ENCODE measurements at places on chromosomes 2 and 18. TPM values are rescaled to one million over a fixed set of nuclear protein-coding genes. Genes with fewer than 3 reads are reported as not detected.

Gene OR6B3
- not detected for total RNA-seq

Gene KLHL30
- total RNA-seq, result 0.33 TPM

GRCh38 chr2:200348897-200349563 lies 42.5 kb downstream of the SPATS2L start:
- DNase-seq, result no peak

Gene NT5C1B
- total RNA-seq, result not detected

DNA sequence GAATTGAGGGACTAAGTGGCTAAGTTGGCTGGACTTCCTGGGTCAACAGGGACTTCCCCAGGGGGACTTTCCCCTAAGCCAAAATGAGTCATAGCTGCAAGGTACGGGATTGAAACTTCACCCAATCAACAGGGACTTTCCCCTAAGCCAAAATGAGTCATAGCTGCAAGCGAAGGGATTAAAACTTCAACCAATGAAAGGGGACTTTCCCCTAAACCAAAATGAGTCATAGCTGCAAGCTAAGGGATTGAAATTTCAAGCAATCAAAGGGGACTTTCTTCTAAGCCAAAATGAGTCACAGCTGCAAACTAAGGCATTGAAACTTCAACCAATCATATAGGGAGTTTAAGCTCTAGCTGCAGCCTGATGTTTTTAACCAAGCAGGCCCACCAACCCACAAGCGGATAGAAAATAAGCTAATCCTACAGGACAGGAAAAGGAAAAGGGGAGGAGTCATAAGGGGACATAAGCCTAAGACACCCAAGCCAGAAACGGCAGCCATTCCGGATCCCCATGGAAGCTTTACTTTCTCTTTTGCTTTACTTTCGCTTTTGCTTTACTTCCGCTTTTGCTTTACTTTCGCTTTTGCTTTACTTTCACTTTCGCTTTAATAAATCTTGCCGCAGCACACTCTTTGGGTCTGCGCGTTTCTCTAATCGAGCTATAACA lies 1375.4 kb upstream of the CELF4 start:
- DNase-seq, result peak; percentile 0

- no peak for DNase-seq
Observed at GRCh38 chr2:57443973-57444521, 602.6 kb upstream of the VRK2 start.

DNA sequence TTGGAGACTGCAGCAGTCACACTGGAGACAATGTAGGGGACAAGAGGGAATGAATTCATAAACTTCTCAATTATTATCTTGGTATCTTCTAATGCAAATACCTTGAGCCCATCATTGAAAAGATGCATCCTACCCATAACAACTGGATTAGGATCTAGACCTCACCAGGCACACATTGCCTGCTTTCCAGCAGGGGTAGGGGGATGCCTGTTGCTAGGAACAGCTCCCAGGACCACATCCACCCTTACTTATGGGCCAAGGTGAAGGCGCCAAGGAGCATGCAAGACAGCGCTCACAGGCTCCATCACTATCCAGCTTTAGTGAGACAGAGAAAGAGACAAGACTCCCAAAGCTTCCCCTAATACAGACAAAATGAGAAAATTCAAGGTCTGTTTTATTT lies 24.4 kb downstream of the KCTD1 start:
- no peak for DNase-seq

- DNase-seq, result peak; percentile 76
Observed at GRCh38 chr2:54065411-54065810, 50.0 kb upstream of the ACYP2 start.

- DNase-seq, result peak; percentile 97
Observed at GRCh38 chr18:2881088-2881839, 34.5 kb downstream of the EMILIN2 start.

DNA sequence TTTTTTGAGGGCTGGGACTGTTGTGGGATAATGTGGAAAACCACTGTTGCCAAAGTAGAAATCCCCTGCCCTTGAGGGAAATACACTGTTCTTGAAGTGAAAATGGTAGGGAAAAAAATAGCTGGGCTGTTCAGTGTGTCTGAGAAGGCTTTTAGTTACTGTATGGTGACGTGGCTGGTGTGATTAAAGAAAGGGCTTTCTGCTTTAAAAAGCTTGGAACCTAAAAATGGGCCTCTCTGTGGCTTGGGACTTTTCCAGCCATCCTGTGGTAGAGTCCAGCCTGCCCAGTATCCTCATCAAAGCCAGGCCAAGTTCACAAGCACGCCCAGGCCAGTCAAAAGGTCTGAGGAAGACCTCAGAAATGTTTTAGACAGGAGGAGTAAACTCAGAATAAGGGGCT lies 6.8 kb downstream of the MGAT5 start:
- peak; percentile 99 for DNase-seq

DNA sequence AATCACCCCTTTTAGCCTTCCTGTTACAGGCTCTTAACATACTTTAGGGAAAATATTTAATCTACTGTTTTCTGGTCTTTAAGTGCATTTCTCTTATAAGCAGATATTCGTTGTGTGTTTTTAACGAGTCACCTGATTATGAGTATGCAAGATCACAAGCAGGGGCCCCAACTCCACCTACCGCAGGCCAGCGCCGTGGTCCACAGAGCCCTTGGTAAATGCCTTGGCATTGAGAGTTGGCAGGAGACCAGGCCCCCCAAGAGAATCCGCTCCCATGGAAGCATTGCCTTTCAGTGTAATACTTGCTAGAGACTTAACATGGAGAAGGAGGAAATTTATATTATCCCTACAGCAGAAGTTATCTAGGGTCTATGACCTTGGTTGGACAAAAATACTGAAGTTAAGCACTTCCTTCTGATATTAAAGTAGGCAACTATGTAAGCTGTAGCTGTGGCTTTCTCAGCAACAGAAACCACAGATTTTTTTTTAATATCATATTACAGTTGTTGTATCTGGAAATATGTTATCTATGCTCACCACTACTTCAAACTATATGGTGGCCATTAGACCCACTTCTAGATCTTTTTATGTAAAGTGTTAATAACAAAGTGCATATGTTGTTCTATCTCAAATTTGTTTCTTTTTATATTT lies 241.8 kb upstream of the MGAT5 start:
- no peak for DNase-seq

GRCh38 chr2:85433511-85434089 lies 15.1 kb downstream of the SH2D6 start:
- peak; percentile 98 for DNase-seq

DNA sequence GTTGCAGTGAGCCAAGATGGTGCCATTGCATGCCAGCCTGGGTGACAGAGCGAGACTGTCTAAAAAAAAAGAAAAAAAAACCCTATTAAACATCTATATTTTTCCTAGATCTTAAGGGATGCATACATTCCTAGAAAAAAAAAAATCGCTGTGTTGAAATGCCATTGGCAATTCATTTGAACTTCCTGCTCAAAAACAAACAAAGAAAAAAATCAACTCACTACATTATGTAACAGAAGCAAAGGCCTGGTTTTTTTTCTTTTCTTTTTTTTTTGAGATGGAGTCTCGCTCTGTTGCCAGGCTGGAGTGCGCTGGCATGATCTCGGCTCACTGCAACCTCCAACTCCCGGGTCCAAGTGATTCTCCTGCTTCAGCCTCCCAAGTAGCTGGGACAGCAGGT lies 21.7 kb upstream of the STRN start:
- no peak for DNase-seq

Gene CD302
- 23.0 TPM for total RNA-seq

GRCh38 chr2:234995332-234996068 lies 43.7 kb downstream of the SH3BP4 start:
- no peak for DNase-seq

Gene NCKAP5
- 1.7 TPM for total RNA-seq

Gene LGALSL
- 11.0 TPM for total RNA-seq

Measured in fibroblast of the aortic adventitia (primary cell).